ENCODE measurements at places on chromosomes 13 and 19. TPM values are rescaled to one million over a fixed set of nuclear protein-coding genes. Genes with fewer than 3 reads are reported as not detected.

PNPLA6 gene
- 17.6 TPM for total RNA-seq

TTYH1 gene
- 9.2 TPM for total RNA-seq

MAST3 gene
- 4.3 TPM for total RNA-seq

FPR1 gene
- 9.5 TPM for total RNA-seq

STRN4 gene
- total RNA-seq = 45.1 TPM

OR7A5 gene
- total RNA-seq = not detected

FUT1 gene
- 2.9 TPM for total RNA-seq

LILRA5 gene
- total RNA-seq = 3.9 TPM

MARK4 gene
- total RNA-seq = 23.6 TPM

KATNAL1 gene
- 20.4 TPM for total RNA-seq

RNF6 gene
- total RNA-seq = 27.4 TPM

C1QTNF9 gene
- total RNA-seq = 2.1 TPM

Data from skin of body (tissue), 3 donors.